ENCODE measurements at places on chromosomes 5 and 9.

GRCh38 chr5:90658620-90659019 lies 100.0 kb downstream of the ADGRV1 start:
- no peak for DNase-seq

DNA sequence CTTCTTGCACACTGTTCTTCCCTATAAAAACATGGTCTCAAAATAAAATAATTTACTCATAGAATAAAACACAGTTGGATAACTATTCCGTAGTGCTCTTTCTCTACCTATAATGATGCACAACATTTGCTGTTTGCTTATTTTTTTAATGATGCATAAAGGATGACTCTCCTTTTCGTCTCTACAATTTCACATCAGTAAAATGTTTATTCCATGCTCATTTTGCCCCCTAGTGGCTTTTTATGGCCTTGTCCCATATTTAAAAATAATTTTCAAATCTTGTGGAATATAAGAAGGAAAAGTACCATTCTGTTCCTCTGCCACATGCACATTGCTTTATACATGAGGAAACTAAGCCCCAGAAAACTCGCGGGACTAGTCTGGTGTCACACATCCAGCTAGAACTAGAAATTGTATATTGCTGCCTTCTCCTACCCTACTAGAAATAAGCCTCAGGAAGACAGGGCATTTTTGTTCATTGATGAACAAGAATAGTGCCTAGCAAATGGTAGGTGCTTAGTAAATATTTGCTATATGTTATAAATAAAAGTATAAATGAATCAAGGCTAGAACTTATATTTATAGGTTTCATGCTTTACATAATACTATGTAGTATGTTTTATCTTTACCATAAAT lies 12.7 kb downstream of the KCTD16 start:
- DNase-seq, result no peak

DNA sequence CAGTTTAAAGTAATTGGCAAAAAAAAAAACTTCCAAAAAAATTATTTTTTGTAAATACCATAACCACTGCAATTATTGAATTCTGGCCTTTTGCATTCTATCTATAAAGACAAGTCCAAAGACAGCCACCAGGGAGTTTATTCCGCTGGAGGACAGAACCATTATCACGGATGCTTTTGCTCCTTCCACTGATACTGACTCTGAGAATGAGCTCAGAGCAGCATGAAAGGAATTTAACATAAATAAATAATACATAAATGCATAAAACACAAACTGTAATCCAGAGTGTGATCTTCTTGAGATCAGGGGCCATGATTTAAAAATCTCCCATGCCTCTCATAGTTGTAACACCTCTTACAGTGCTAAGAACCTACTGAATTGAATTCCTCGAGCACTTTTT lies 264.8 kb downstream of the ARRDC3 start:
- no peak for DNase-seq

DNA sequence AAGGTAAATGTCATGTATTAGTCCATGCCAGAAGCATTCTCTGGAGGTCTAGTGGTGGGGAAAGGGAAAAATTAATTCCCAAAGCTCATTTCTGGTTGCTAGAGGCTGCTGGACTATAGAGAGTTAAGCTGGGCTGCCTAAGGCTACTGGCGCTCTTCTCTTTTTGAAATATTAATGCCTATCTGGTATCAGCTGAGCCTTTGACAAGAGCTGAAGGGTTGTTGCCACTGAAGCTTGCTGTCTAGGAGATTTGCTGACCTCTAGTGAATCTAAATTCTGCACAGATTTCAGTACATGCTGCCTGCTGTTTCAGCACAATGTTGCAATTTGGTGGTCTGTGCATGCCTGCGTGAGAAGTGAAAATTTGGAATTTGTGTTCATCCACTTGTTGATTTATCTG lies 29.1 kb upstream of the PLCXD3 start:
- DNase-seq, result no peak

DNA sequence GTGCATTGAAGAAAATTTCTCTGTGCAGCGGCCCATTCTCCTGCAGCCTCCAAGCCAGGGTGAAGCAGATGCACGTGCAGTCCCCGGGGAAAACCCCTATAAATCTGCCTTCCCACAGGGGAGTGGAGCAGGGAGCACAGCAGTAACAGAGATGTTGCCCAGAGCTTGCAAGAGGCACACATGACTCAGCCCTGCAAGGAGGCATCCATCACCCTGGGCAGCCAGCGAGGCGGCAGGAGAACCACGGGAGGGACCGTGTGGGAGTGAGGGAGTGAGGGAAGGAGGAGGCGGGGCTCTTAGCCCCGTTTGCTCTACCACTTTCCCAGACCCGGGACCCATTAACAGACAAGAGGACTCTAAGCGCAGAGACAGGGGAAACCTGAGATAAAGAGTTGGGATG lies 96.2 kb upstream of the ARAP3 start:
- DNase-seq, result no peak
